ENCODE measurements at places on chromosomes 16 and 17.

GRCh38 chr16:11972128-11972527 lies 4.4 kb upstream of the SNX29 start:
- no peak for DNase-seq

DNA sequence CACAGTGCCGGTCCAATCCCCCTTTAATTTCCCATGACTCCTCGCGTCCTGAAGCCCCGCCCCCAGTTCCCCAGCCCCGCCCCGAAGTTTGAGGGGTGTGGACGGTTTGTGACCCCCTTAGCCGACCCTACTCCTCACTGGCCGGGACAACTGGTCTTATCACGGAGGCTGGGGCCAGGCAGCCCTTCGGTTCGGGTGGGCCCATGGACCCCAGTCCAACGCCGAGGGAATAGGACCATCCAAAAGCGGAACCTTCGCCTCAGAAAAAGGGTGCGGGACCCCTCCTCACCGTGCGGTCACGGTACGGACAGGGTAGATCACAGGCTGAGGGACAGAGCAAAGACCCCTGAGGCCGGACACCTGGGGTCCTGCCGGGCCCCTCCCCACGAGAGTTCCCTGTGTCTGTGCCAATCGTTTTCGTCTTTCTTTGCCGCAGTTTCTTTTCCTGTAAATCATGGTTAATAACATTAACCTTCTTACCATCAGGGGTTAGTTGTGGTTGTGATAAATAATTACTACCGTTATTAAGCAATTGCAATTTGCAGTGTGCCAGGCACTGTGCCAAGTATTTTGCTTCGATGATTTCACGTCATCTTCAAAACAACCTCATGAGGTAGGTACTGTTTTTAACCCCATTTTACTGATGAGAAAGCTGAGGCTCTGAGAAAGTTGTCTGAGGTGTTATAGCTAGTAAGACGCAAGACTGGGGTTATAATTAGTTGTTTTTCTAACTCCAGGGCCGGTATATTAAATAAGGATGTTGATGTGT lies 543 bp downstream of the TMUB2 start:
- DNase-seq, result no peak

DNA sequence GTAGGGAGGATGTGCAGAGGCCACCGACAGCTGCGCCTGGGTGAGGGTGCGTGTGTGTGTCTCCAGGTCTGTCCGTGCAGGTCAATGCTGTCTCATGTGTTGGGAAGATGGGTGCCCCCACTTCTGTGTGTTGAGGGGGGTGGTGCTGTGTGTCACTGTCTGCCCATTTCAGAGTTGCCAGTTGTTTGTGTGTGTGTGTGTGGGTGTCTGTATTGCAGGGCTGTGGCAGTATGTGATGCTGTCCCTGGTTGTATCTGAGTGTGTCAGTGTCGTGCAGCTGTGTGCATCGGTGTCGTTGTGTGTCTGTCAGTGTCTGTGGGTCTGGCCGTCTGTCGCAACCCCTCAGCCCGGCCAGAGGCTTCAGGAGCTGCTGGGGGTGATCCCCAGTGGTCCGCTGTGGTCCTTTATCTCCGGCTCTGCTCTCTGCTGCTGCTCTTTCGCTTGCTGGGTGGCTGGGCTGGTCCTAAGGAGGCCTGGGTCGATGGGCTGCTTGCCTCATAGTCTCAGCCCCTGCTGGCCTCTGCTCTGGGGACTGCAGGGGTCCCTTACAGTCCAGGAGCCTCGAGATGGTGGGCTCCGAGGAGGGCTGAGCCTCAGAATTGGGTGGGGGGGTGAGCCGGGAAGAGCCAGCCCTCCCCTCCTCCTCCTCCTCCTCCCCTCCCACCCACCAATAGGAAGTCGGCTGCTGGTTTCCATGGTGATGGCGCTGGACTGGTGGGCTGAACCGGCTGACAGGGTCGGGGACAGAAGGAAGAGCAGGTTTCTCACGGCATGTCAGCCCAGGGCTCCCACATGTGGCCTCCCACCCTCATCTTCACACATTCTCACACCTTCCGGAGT lies at the start of gene TSPOAP1:
Gene TSPOAP1, minus strand, starts transcription at position 601 of the 840 bp plus-strand sequence. CDS start 875 bp downstream, outside the sequence.
- DNase-seq, result peak; percentile 69

GRCh38 chr17:27977751-27978688 lies 64.5 kb upstream of the NLK start:
- DNase-seq, result no peak

DNA sequence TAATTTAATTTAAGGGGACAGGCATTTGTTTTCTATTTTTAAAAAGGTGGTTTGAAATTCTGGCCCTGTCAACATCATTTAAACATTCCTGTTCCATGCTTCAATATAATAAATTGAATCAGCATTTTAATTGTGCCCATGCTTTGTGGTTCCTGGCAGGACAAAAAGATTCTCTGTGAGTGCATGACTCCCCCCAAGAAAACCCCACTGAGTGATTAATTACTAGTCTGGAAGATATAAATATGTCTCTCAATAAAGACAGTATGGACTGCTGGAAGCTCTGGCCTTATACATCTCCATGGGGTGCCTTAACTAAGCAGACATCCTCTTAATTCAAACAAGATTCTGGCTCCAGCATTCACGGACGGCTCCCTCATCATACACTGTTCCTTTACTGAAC lies 95.0 kb upstream of the PSMD7 start:
- DNase-seq, result no peak

GRCh38 chr17:79401704-79402674 lies 208.9 kb downstream of the RBFOX3 start:
- no peak for DNase-seq

- DNase-seq, result no peak
Measured at GRCh38 chr17:679491-679890, 35.1 kb downstream of the VPS53 start.

- DNase-seq, result no peak
Measured at GRCh38 chr17:81339534-81340296, 44.6 kb upstream of the SLC38A10 start.

DNA sequence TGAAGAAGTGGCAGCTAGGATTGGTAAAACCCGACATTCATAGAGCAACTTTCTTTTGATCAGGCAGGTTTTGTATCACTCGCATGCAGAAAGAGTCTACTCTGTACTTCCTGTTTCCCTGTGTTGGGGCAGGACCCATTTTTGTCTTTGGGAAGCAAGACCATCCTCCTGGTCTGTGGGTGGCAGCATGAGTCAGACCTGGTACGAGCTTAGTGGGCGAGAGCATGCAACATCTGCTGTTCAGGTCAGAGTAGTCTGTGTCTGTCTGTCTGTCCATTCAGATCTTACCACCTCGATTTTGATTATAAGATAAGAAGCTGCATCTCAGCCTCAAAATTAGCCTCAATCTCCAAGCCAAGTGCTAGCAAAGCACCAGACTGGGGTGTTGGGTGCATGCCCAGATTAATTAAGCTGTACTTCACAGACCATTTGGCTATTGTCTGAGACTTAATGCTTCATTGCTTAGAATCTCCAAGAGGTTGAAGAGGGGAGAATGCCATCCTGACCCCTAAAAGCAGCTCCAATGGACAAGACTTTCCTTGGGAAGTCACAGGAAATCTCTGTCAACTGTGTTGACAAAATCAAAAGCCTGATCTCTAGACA lies 110.9 kb downstream of the XYLT1 start:
- no peak for DNase-seq

GRCh38 chr16:5861241-5861640 lies 763.6 kb upstream of the EEF2KMT start:
- no peak for DNase-seq

DNA sequence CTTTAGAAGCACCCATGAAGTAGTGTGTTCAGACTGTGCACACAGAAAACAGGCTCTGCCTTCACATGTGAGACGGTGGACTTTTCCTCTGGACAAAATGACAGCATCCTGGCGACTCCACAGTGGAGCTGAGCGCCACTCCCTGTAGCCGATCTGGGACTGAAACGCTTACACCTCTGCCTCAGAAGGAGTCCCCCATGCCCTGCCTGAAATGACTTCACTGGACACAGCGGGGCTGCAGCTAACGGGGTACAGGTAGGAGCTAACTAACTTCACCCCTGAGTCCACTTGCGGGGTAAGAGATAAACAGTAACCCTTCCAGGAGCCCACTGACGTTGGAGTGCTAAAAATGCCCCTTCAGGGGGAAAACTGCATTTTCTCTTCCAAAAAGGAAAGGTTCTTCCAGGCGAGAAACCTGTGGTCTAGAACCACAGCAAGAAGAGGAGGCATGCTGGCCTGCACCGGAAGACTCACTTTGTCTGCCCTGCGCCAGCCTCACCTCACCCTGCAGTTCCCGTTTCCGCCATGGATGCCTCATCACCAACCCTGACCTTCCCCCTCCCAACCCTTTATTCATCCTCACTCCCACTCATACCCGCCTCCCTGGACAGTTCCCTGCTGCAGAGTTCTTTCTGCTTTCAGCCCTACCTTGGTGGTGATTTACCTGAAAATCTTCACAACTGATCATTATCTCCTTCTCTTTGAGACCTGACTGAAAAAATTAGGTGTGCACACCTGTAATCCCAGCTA lies 19.4 kb upstream of the ENDOV start:
- DNase-seq, result no peak

DNA sequence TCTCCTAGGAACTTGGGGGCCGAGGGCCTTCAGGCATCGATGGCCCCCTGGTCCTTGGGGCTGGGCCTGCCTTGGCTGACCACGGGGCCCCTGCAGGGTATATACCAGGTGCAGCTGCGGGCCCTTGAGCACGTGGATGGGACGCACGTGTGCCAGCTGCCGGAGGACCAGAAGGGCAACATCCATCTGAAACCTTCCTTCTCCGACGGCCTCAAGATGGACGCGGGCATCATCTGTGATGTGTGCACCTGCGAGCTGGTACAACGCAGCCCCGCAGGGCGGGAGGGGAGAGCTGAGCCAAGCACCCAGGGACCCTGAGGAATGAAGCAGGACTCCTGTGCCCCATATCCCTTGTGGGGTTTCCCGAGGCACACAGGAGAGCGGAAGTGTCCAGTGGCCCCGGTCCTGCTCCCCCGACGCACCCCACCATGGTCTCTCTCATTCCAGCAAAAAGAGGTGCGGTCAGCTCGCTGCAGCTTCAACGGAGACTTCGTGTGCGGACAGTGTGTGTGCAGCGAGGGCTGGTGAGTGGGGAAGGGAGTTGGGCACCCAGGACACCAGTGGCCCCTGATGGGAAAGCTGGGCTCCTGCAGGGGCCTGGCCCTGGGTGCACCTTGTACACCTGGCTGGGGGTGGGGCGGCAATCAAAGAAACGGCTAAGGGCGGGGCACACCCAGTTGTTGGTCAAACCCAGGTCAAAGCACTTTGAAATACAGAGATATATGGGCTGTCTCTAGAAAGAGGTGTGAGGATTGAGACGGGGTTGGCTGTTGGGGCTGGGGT lies 10.6 kb downstream of the ITGB4 start:
- DNase-seq, result no peak

Measured in T-cell (primary cell).